Brain microvascular endothelial cell (primary cell): ENCODE measurements at places on chromosomes 5 and 9.

- DNase-seq = no peak
These were observed 282.9 kb downstream of the ARHGAP26 start for GRCh38 chr5:143052967-143053682.

- no peak for DNase-seq
These were observed 283.1 kb upstream of the ADAMTSL1 start for GRCh38 chr9:18190671-18191374.

GRCh38 chr9:20240498-20240897 is 381.8 kb downstream of the MLLT3 start:
- DNase-seq = no peak

DNA sequence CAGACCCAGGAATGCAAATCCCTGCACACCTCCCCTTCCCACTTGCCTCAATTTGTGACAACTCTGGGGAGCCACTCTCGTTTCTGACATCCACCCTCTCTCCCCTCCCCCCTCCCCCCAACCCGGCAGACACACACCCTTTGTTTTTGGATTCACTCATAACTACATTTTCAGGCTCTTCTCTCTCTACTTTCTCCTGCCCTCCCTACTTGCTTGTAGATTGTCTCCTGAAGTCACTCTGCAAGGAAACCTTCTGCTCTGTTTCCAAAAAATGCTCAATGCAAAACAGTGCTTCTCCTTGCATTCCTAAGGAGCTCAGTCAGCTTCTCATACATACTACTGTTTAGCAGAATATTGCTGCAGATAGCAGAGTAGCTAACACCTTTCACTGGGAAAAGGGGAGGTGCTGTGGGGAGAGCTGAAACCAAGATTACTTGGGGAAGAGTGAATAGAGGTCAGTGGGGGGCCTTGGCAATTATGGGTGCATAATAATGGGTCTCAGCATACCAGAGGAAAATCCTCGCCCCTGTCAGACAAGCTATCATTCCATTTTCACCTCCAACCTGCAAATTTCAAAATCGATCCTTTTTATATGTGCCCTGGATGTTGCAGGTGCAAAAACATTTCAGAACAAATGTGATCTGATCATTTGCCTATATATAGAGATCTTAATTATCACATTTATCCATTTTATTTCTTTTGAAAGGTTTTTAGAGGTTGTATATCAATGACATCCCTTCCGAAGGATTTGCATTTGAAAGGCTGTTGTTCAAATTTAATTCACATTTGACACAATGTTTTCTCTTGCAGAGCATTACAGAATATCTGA is 1860.7 kb upstream of the WWC1 start:
- no peak for DNase-seq

DNA sequence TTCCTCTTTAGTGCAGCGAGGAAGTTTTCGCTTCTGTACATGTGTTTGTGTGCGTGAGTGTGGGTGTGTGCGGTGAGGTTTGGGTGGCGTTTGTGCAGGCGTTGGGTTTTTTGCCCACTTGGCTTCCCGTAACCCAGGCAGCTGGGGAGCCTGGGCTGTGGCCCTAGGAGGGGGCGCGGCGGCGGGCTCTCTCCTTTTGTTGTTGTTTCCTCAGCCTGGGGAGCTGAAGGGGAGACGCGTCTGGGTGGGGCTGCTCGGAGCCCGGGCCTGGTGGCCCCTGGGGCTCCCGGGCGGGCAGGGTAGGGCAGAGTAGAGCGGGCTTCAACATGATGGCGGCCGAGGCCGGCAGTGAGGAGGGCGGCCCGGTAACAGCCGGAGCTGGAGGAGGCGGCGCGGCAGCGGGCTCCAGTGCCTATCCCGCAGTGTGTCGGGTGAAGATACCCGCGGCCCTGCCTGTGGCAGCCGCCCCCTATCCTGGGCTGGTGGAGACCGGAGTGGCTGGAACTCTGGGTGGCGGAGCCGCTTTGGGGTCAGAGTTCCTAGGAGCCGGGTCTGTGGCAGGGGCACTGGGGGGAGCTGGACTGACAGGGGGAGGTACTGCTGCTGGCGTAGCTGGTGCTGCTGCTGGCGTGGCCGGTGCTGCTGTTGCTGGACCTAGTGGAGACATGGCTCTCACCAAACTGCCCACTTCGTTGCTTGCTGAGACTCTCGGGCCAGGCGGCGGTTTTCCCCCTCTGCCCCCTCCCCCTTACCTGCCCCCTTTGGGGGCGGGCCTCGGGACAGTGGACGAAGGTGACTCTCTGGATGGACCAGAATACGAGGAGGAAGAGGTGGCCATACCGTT is 665 bp downstream of the RASA1 start:
- DNase-seq = peak; percentile 47

- DNase-seq = no peak
These were observed 158.0 kb downstream of the MAPKAP1 start for GRCh38 chr9:125549039-125549438.

- no peak for DNase-seq
These were observed 21.7 kb downstream of the TCF7 start for GRCh38 chr5:134136221-134136631.

DNA sequence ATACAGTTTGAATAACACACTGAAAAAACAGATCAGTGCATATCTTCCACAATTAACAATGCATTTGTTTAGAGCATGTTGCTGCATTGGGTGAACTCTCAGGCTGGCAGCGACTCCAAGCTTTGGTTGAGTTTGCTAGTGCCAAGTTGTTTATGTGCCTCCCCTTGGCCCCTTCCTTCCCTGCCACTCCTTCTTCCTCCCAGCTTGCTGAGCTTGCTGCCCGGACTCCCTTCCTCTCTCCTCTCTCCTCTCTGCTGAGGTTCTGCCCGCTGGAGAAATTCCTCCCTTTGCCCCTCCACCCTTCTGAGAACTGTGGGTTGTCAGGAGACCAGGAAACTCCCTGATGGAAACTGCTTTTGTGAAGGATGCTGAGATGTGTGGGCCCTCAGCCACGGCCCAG is 247.3 kb downstream of the PDZD2 start:
- DNase-seq = no peak

DNA sequence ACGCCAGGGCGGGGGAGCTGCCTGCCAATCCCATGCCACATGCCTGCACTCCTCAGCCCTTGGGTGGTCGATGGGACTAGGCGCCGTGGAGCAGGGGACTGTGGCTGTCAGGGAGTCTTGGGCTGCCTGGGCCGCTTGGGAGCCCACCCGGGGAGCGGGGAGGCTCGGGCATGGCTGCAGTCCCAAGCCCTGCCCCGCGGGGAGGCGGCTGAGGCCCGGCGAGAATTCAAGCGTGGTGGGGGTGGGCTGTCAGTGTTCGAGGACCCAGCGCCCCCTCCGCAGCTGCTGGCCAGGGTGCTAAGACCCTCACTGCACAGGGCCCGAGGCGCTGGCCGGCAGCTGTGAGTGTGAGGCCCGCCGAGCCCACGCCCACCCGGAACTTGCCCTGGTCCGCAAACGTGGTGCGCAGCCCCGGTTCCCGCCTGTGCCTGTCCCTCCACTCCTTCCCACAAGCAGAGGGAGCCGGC is 83.2 kb upstream of the DMRTA1 start:
- no peak for DNase-seq

DNA sequence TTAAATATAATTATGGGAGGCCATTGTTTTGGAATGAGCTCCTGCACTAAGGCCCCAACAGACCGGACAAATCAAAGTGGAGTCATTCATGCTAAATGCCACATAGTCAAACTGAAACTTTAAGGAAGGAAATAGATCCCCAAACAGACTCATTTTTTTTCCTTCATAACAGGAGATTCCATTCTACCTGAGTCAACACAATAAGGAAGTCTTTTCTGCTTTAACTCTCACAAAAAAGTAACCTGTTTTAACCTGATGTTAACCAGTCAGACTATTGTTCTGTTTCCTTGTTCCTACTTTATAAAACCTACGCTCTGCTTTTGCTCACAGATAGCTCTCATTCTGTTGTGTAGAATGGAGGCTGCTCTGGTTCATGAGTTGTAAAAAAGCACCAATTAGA is 234.9 kb downstream of the YTHDC2 start:
- DNase-seq = no peak
